ENCODE measurements at places on chromosomes 5 and 9.

GRCh38 chr9:136821826-136822544, 14.2 kb downstream of the RABL6 start:
- no peak for DNase-seq

DNA sequence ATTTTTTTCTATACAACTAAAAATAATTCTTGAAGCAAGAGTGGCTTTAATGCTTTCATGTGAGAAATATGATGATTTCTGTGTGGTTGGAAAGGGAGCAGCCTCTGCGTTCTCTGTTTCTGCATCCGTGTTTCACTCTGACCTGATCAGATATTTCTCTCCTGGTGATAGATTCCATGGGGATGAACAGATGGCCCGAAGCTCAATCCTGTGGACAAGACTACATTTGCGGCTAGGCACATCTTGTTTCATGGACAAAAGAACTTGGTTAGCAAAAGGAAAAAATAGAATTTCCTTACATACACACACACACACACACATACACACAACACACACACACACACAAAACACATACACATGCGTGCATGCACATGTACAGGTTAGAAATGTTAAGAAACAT, 218.2 kb upstream of the ADAMTS16 start:
- DNase-seq, result no peak

- DNase-seq, result no peak
Measured at GRCh38 chr9:37341704-37342103, 80.8 kb upstream of the GRHPR start.

DNA sequence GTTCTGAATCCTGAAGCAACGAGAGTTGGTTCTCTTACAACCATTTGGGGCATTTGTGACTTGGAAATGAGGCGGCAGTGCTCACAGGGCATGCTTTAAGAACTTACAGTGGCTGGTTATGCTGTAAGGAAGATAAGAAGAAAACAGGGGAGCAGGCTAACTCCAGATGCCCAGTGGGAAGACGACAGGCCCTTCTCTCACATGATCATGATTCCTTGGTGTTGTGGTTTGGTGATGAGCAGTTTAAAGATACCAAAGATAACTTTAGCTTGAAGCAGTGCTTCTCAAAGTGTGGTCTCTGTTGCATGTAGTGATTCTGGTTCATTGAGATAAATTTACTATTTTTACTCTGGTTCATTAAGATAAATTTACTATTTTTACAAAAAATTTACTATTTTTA, 2.6 kb upstream of the HABP4 start:
- DNase-seq, result peak; percentile 71

- no peak for DNase-seq
Measured at GRCh38 chr9:90001747-90002146, 396.9 kb downstream of the GADD45G start.

Measured in amniotic epithelial cell (primary cell).